ENCODE measurements at places on chromosomes 2 and 18.

- peak; percentile 22 for DNase-seq
Measured at GRCh38 chr2:15941481-15941850, 1.1 kb downstream of the MYCN start.

GRCh38 chr2:216837740-216838139 is 22.1 kb downstream of the TNP1 start:
- DNase-seq, result no peak

GRCh38 chr2:151728804-151729414 is 5.4 kb downstream of the NEB start:
- DNase-seq, result peak; percentile 20

- no peak for DNase-seq
Measured at GRCh38 chr2:152792974-152793373, 74.6 kb downstream of the ARL6IP6 start.

GRCh38 chr2:45173513-45173912 is 164.3 kb upstream of the SIX2 start:
- peak; percentile 46 for DNase-seq

DNA sequence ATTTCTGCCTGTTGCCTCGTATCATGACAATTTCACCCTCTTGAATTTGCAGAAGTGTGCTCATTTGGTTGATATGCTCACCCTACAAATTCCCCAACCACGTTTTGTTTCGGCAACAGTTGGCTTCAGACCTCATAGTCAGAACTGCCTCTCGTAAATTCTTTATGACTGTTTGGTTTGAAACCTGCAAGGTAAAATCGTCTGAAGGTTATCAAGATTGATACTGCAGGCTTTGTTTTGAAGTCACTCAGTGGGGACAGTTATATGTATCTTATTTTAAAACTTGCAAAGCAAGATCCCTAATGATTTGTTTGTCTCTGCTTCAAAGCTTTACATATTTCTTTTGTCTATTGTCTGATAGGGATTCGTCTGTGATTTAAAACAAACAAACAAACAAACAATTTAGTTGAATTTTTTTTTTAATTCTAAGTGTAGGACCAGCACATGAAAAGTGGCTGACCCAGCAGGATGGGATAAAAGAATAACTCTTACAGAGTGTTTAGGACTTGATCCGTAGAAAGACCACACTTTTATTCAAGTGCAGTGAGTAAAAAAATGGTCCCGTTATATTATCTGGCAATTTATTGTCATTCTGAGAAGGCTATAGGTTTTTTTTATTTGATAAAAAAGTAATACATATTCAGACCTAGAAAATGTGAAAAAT is 45.7 kb upstream of the MYCN start:
- no peak for DNase-seq

Measured in HEK293T (cell line).